ENCODE measurements at places on chromosomes 7 and 10. TPM values are rescaled to one million over a fixed set of nuclear protein-coding genes. Genes with fewer than 3 reads are reported as not detected.

DNA sequence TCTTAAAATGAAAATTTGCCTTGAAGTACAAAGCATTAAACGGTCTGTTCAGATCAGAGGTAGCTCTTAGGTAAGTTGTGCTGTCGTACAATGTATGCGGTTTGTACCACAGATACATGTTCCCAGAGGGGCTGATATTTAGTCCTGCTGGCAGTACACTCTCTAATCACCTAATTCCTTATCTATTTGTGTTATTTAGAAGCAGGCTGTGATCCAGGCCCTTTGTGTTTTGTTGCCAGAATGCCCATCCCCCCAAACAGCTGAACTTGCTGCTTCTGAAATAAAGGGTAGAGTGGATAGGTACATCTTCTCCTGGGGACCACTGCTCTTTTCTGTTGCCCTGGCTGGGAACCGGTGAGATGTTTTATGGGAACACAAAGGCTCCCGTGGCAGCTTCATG, 84.5 kb downstream of the SND1 start:
- no peaks in the 10 kb centered on the region for H3K27me3 ChIP-seq
- no peak overlapping the region for H3K27ac ChIP-seq
- H3K36me3 ChIP-seq, result peaks cover 16% of the 10 kb centered on the region

- H3K4me3 ChIP-seq, result no peak overlapping the region
- H3K4me1 ChIP-seq, result peaks cover 5% of the 10 kb centered on the region
- peaks cover 19% of the 10 kb centered on the region for H3K27me3 ChIP-seq
- H3K36me3 ChIP-seq, result no peaks in the 10 kb centered on the region
These were observed 447.6 kb upstream of the ZMIZ1 start for GRCh38 chr10:78620985-78621799.

DNA sequence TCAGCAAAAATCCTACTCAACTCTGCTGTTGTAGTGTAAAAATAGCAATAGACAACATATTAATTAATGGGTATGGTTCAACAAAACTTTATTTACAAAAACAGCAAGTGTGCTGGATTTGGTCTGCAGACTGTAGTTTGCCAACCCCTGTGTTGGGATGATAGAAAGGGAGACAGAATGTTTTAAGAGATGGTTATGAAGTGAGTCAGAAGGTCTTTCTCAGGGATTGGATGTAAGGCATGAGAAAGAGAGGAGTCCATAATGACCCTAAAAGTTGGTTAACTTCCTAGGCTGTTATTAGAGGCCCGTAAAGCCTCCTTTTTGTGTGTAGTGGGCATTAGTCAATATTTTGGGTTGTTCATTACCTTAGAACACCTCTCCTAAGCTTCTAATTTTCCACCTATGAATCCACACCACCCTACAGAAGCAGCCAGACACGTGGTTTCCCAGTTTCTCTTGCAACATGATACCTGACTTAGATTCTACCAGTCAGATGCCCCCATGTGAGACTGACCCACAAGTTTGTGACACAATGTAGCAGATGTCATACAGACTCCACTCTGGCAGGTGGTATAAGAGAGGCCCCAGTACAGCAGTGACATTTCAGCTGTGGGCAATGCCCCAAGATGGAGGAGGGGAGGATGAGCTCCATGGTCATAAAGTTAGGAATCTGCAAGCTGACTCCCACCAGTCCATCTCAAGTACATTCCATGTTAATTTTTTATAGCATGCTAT, 1015.6 kb downstream of the KCNMA1 start:
- no peak overlapping the region for H3K4me3 ChIP-seq
- no peaks in the 10 kb centered on the region for H3K36me3 ChIP-seq
- no peaks in the 10 kb centered on the region for H3K4me1 ChIP-seq
- DNase-seq, result no peak
- H3K27ac ChIP-seq, result no peak overlapping the region

- no peak for DNase-seq
- H3K4me3 ChIP-seq, result no peak overlapping the region
- H3K27ac ChIP-seq, result no peak overlapping the region
- H3K36me3 ChIP-seq, result no peaks in the 10 kb centered on the region
- H3K27me3 ChIP-seq, result peaks cover 32% of the 10 kb centered on the region
These were observed 16.1 kb downstream of the USP6NL start for GRCh38 chr10:11595395-11595692.

- no peak overlapping the region for H3K27ac ChIP-seq
- no peak for DNase-seq
- H3K4me3 ChIP-seq, result no peak overlapping the region
- H3K36me3 ChIP-seq, result peaks cover 12% of the 10 kb centered on the region
- H3K4me1 ChIP-seq, result peaks cover 2% of the 10 kb centered on the region
These were observed 11.2 kb downstream of the SDHAF3 start for GRCh38 chr7:97128736-97129135.

GRCh38 chr10:103333934-103334520, 16.9 kb downstream of the PCGF6 start:
- no peak for DNase-seq
- no peak overlapping the region for H3K27ac ChIP-seq
- H3K36me3 ChIP-seq, result peaks cover 11% of the 10 kb centered on the region
- no peaks in the 10 kb centered on the region for H3K27me3 ChIP-seq

- H3K36me3 ChIP-seq, result no peaks in the 10 kb centered on the region
- H3K4me3 ChIP-seq, result no peak overlapping the region
- no peak overlapping the region for H3K27ac ChIP-seq
- no peak for DNase-seq
These were observed 22.5 kb downstream of the PDZD8 start for GRCh38 chr10:117352724-117353123.

GRCh38 chr7:22823142-22823497, 471 bp upstream of the TOMM7 start:
- peaks cover 25% of the 10 kb centered on the region for H3K4me1 ChIP-seq
- no peak for DNase-seq
- H3K27me3 ChIP-seq, result peaks cover 17% of the 10 kb centered on the region
- H3K36me3 ChIP-seq, result peaks cover 4% of the 10 kb centered on the region
- peak overlapping the region; percentile 92 for H3K4me3 ChIP-seq

GRCh38 chr7:98641646-98642500, 24.8 kb downstream of the NPTX2 start:
- H3K36me3 ChIP-seq, result peaks cover 6% of the 10 kb centered on the region
- H3K27ac ChIP-seq, result no peak overlapping the region
- H3K27me3 ChIP-seq, result no peaks in the 10 kb centered on the region
- no peak overlapping the region for H3K4me3 ChIP-seq

- DNase-seq, result peak; percentile 79
- no peaks in the 10 kb centered on the region for H3K27me3 ChIP-seq
- peak overlapping the region; percentile 94 for H3K27ac ChIP-seq
- peaks cover 66% of the 10 kb centered on the region for H3K4me1 ChIP-seq
These were observed 61.7 kb upstream of the PPIF start for GRCh38 chr10:79285315-79286197.

DNA sequence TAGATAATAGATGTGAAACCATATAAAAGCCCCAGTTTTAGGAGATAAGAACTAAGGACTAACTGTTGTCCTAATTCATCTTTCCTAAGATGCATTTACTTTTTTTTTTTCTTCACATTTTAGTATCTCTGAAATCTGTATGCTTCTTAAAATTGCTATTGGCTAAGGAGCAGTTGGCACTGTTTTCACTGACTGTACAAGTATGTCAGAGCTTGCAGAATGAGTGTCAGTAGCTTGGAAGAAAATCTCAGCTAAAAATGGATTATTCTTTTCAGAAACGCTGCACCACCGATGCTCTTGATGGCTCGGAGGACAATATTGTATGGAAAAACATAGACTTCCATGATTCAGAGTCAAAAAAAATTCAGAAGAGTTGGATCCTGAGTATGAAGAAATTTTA, 91.1 kb upstream of the DNAJB12 start:
- no peak overlapping the region for H3K4me3 ChIP-seq
- no peaks in the 10 kb centered on the region for H3K4me1 ChIP-seq
- H3K27ac ChIP-seq, result no peak overlapping the region
- no peaks in the 10 kb centered on the region for H3K27me3 ChIP-seq
- no peak for DNase-seq
- no peaks in the 10 kb centered on the region for H3K36me3 ChIP-seq

GRCh38 chr7:53191191-53191695, 155.8 kb downstream of the POM121L12 start:
- H3K4me3 ChIP-seq, result no peak overlapping the region
- no peak for DNase-seq
- no peaks in the 10 kb centered on the region for H3K4me1 ChIP-seq

DNA sequence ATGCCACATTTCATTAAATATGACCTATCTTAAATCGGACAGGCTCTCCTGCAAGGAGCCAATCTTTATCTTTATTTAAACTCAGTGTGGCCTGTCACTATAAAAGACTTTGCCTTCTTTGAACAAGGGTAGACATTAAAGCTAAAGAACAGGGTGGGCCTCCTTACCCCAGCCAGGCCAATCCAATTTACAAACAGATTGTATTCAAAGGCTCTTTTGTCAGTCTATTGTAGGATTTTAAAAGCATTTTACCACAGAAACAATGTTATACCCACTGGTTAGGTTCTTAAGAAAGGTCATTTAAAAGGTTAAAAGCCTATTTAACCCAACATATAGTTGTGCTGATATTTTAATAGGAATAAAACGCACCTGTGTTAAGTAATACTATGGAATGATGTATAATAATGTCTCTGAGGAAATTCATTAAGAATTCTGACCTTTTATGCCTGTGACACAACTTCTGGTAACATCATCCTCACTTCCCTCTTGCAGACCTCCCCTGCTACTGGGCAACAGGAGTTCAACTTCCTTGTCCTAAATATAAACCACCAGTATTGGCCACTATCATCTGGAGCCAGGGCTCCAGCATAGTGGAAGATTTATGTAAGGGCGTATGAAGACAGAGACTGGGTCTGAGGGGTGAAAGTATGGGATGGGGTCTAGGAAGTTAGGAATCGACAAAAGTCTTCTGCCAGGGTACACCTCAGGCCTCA, 32.5 kb downstream of the MTERF1 start:
- H3K27ac ChIP-seq, result no peak overlapping the region
- peaks cover 13% of the 10 kb centered on the region for H3K36me3 ChIP-seq
- DNase-seq, result no peak
- no peaks in the 10 kb centered on the region for H3K27me3 ChIP-seq
- H3K4me3 ChIP-seq, result no peak overlapping the region

DNA sequence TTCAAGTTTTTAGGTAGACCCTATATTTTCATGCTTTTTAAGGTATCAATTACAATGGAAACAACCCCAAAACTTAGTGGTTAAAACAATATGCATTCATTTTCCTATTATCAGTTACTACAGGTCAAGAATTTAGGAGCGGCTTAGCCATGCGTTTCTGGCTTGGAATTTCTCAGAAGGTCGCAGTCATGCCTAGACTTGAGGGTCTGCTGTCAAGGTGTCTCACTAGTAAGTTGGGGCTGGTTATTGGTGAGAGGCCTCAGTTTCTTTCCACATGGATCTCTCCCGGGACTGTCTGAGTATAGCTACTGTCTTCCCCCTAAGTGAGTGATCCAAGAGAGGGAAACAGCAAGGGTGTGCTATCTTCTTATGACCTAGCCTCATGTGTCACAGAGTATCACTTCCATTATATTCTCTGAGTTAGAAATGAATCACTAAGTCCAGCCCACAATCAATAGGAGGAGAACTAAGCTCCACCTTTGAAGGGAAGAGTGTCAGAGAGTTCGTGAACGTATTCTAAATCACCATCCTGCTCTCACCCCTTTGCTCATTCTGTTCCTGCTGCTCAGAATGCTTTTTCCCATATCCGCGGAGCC, 80.5 kb downstream of the RTKN2 start:
- no peaks in the 10 kb centered on the region for H3K36me3 ChIP-seq
- H3K27me3 ChIP-seq, result no peaks in the 10 kb centered on the region
- H3K27ac ChIP-seq, result peak overlapping the region; percentile 89
- peak overlapping the region; percentile 48 for H3K4me3 ChIP-seq

GRCh38 chr7:117014673-117015133, 61.4 kb downstream of the ST7 start:
- peaks cover 43% of the 10 kb centered on the region for H3K4me1 ChIP-seq
- no peaks in the 10 kb centered on the region for H3K36me3 ChIP-seq
- no peak overlapping the region for H3K27ac ChIP-seq
- H3K4me3 ChIP-seq, result no peak overlapping the region
- no peaks in the 10 kb centered on the region for H3K27me3 ChIP-seq

- H3K4me1 ChIP-seq, result peaks cover 37% of the 10 kb centered on the region
- H3K4me3 ChIP-seq, result peak overlapping the region; percentile 76
- peaks cover 14% of the 10 kb centered on the region for H3K36me3 ChIP-seq
- peak; percentile 64 for DNase-seq
- H3K27ac ChIP-seq, result peak overlapping the region; percentile 99
- H3K27me3 ChIP-seq, result no peaks in the 10 kb centered on the region
These were observed 42.3 kb downstream of the ARID5B start for GRCh38 chr10:61943674-61944378.

- H3K36me3 ChIP-seq, result no peaks in the 10 kb centered on the region
- H3K4me1 ChIP-seq, result peaks cover 4% of the 10 kb centered on the region
- DNase-seq, result no peak
- no peak overlapping the region for H3K27ac ChIP-seq
- H3K4me3 ChIP-seq, result no peak overlapping the region
These were observed 41.0 kb downstream of the CLRN3 start for GRCh38 chr10:127851661-127852194.

GRCh38 chr7:143485500-143485899, 7.8 kb downstream of the TAS2R41 start:
- no peak for DNase-seq
- peaks cover 2% of the 10 kb centered on the region for H3K4me1 ChIP-seq
- H3K27ac ChIP-seq, result no peak overlapping the region
- no peaks in the 10 kb centered on the region for H3K36me3 ChIP-seq
- peaks cover 4% of the 10 kb centered on the region for H3K27me3 ChIP-seq

The ADAM8 gene
- 211 TPM for total RNA-seq

The KCNIP2 gene
- total RNA-seq, result 2.2 TPM

The RAB19 gene
- total RNA-seq, result 1.9 TPM

The MSRB2 gene
- 10.7 TPM for total RNA-seq

The AS3MT gene
- total RNA-seq, result 0.43 TPM

The ANKRD7 gene
- total RNA-seq, result not detected

The TUBAL3 gene
- total RNA-seq, result 0.19 TPM

The PTPRN2 gene
- 0.74 TPM for total RNA-seq

The KLHDC10 gene
- total RNA-seq, result 19.7 TPM

The LAMB4 gene
- total RNA-seq, result not detected

The SFRP5 gene
- not detected for total RNA-seq

The LDB3 gene
- not detected for total RNA-seq

The ING3 gene
- 20.3 TPM for total RNA-seq

All from natural killer cell treated with Interleukin-12 subunit alpha and Interleukin-12 subunit beta and Interleukin-15 and Interleukin-18, amount 100 ng/mL, for 72 hours (primary cell).